ENCODE measurements at places on chromosomes 1 and 21.
A peak's percentile ranks its signal among the peaks of the same experiment; 100 is the strongest.

DNA sequence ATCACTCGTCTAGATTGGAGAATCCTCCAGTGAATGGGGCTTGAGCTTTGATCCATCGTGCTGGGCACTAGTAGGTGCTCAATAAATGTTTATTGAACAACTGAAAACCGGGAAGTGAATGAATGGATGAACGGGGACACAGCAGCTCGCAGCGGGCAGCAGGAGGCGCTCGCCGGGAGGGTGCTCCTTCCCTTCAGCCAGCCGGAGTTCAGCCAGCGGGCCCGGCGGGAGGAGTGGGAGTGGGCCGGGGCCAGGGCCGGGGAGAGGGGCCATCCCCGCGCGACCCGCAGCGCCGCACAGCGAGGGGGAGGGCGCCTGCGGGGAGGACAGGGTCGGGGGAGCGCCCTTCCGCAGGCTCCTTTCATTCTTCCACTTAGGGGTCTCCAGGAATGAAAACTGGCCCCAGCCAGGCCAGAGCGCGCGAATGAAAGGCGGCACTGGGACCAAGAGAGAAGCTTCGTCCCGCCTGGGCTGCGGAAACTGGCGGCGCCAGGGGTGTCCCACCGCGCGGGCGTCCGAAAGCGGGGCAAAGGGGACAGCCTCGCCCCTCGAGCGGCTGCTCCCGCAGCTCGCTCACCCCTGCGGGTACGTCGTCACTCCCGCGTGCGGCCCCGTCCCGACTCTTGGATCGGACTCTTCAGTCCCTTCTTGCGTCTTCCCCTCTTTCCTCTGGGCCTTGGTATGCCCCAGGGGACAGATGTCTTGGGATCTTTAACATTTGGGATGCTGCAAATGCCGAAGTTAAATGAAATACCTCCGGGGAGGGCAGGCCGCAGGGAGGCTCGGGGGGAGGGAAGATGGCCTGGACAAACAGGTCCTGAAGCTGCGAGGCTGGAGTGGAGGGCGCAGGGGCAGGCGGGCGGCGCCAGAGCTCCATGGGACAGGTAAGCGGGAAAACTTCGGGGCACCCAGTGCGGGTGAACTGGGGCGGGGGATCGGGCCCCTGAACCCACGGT, 3.6 kb upstream of the INAVA start:
- peak; percentile 36 for DNase-seq

- no peak for DNase-seq
Measured at GRCh38 chr1:7408771-7409150, 362.3 kb upstream of the VAMP3 start.

DNA sequence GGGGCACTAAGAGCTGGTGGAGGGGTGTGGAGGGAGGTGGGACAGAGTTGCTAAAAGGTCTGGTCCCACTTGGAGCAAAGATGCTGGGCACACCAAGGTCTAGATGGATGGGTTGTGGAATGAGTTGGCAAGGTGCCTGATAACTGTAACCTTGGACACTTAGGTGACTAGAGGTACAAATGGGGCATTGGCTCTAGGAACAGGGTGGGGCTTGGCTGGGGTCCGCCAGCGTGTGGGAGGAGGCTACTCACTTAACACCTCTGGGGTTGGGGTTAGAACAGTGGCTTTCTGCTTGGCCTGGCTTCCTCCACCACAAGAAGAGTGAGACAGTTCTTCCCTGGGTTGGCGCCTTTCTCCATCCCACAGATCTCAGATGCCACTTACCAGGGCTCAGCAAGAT, 17.2 kb downstream of the KCNA2 start:
- DNase-seq, result no peak

GRCh38 chr21:33388188-33388587, 15.0 kb upstream of the IFNGR2 start:
- DNase-seq, result no peak

- no peak for DNase-seq
Measured at GRCh38 chr1:57088653-57089052, 122.8 kb upstream of the C8B start.
